Stimulated activated CD8-positive, alpha-beta memory T cell treated with anti-CD3 and anti-CD28 coated beads, Interleukin-4, amount 100 ng/mL, for 4 hours (primary cell): ENCODE measurements at places on chromosomes 12 and 14.

DNA sequence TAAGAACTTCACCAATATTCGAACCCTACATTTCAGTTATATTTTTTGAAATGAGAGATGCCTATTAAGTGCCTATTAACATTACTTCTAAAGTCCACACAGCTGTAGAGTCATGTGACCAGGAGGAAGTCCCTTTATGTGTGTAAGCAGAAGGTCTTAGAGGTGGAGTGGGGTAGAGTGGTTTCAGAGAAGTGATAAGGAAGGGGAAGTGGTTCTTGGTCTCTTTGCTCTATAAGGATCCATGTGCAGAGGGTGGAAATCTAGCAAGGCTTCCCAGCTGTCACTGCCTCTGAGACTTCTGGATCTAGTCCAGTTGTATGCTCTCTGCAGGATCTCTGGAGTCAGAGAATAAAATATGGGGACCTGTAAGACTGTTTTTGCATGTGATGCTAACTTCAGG is 673.9 kb downstream of the FLRT2 start:
- DNase-seq: no peak

GRCh38 chr12:65492998-65493912 is 214.8 kb downstream of the MSRB3 start:
- no peak for DNase-seq

DNA sequence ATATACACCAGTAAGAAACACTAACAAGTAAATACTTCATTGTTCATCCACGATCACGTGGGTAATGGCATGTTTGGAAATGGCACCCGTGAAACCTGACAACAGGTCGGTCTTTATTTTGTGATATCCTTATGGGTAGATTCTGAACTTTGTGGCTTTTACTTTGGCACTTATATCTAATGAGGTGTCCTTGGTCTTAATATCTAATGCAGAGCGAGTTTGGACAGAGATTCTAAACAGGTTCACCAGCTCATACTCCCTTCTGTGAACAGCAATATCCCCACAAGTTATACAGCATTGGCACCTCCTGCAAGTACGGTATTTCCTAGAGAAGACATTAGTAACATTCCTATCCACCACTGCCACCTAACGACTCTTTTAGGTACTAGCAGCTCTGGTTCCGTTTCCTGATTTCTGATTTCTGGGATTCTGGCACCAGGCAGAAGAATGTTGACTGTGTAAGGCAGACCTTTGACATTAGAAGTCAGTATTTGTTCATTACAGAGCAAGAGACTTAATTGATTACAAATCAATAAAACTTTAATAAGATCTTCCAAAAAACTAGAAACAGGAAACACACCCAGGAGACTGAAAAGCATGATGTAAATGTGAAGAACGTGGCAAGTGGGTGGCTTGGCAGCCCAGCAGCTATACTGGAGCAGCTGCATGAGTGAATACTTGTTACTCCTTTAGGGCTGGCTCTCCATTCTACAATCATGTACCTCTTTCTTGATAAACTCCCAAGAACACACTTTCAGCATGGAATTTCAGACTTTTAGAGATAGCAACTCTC is 2.5 kb downstream of the ANG start:
- DNase-seq: no peak

DNA sequence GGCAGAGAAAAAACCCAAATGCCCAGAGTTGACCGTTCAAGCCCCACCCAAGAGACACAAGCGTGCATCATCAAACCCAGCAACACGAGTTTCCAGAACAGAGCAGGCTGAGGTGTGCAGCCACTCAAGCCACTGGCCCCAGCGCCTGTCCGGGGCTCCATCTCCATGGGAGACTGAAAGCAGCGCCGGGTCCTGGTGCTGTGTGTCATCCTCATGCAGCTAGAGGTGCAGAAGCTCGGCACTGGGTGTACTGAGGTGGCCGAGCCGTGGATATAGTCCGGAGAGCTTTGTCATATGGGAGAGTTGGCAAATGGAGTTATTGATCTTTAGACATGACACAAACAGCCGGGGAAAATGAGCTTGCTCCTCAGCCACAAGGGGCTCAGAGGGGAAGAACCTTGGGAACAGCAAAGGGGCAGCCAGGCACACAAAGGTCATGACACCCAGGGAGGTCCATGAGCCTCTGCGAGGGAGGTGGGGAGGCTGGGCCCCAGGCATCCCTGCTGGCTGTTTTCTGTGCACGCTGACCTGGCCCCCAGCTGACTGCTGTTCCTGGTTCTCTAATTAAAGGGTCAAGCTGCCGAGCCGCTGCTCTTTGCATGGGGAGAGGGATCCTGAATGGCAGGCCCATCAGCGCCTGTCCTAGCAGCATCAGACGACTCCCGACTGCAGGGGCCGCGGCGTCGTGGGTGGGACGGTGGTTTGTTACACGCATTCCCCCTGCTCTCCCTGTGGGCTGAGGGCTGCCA is 145.4 kb upstream of the SFSWAP start:
- no peak for DNase-seq

DNA sequence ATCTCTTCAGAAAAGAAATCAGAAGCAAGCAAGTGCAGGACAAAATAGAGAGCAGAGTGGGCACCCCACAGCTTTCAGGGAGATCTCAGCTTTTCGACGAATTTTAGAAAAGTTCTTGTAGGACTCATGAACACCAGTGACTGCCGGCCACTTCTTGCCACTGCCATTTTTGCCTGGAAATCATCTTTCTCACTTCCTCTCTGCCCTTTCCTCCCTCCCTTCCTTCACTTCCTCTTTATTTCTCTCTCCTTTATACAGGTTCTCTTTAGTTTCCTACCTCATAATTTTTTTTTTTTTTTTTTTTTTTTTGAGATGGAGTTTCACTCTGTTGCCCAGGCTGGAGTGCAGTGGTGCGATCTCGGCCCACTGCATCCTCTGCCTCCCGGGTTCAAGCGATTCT is 185.6 kb downstream of the APAF1 start:
- no peak for DNase-seq

- no peak for DNase-seq
These were observed 8.7 kb downstream of the RFC5 start for GRCh38 chr12:118025168-118025567.

DNA sequence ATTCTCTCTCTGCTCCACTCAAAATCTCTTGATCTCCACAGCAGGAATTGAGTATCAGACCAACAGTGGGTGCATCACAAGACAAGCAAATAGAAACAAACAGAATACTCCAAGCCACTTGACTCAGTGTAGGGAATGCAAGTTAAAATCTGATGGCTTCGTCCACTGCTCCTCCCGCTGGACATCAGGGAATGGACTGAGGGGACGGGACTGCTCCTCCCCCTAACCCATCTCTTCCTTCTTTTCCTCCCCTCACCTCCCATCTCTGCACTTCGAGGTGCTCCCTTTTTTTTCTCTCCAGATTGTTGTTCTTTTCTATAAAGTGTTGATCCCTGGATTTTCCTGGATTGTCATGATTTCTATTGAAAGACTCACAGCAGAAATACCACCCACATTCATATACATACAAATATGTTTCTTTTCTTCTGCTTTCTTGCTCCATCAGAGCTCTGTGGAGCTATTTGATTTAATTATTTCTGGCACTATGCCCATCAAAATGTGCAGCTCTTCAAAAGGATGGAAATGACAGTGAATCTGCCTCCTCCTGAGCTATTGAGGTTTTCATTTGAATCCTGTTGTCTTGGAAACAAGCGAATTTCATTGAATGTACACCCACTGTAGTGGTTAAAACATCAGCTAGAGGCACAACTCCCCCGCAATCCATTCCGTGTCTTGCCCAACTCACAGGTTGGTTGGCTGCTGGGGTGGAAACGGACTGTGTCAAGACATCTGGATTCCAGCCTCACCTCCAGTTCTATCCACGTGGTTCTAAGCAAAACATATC is 199.7 kb downstream of the SPTSSA start:
- no peak for DNase-seq

DNA sequence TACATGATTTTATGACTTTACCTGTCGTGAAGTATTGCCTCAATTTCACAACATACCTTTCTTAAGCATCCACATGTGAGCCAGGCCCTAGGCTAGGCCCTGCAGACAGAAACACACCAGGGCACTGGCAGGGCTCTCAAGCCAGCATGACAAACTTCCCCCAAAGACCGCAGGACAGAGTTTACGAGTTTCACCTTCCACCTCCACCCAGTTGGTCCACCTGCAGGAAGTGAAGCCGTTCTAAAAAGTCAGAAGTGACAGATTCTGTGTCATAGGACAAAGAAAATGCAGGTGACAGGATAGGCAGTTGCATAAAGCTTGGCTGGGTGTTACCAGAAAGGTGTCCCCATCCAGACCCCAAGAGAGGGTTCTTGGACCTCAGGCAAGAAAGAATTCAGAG is 382.3 kb downstream of the PCNX1 start:
- no peak for DNase-seq

- DNase-seq: no peak
These were observed 11.4 kb downstream of the DLGAP5 start for GRCh38 chr14:55180006-55180405.

DNA sequence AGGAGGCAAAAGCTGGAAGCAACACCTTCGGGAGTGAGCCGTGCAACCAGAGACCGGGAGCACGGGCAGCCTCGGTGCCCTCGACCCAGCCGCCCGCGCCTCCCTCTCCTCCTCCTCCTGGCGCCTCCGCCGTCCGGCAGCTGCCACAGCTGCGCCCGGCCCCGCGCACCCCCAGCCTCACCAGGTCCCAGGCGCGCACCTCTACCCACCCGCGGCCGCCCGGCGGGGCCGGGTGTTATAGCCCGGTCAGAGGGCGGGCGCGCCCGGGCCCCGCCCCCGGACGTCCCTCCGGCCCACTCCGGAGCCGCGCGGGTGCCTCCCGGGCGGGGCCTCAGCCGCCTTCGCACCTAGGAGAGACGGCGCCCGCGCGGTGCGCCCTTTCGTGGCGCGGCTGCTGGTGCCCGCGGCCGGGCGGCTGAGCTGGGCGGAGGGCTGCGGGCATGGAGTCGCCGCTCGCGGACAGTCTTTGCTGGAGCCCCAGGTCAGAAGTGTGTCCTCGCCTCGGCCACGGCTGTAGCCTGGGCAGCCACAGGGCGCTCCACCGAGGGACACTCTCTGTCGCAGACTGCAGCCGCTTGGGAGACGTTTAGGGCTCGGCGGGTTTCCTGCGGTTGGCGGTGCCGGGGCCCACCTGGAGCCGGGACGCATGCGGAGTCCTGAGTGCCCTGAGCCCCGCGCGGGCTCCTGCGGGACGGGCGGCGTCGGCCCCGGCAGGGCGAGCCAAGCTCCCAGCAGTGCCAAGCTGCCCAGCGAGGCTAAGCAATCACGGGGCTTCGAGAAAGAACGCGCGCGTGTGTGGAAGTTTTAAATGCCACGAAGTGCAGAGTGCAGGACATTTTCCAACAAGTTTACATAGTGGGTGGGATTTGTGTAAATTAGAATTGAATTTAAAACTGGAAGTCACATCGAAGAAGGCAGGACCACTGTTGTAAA is at the start of gene CPM:
Gene CPM (minus strand): TSS at position 211 of the 933 bp plus-strand sequence. CDS start 334 bp downstream, outside the sequence.
- DNase-seq: peak; percentile 29

DNA sequence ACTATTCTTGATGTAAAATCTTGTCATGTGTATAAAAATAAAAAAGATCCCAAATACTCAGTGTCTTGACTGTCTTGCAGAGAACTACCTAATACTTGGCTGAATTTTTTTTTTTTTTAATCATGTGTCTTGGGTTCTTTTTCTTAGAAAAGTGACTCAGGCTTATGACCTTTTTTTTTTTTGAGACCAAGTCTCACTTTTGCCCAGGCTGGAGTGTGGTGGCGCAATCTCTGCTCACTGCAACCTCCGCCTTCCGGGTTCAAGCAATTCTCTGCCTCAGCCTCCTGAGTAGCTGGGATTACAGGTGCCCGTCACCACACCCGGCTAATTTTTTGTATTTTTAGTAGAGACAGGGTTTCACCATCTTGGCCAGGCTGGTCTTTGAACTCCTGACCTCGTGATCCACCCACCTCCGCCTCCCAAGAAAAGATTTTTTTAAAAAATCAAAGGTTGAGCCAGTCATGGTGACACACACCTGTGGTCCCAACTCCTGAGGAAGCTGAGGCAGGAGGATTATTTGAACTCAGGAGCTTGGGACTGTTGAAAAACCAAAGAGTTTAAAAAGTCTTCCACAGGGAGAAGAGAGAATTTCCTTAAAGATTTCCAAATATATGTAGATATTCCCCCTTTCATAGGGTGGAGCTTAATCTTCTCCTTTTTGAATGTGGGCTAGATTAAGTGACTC is 17.7 kb upstream of the TDG start:
- no peak for DNase-seq

- no peak for DNase-seq
These were observed 19.0 kb downstream of the NOC4L start for GRCh38 chr12:132163041-132163910.

- DNase-seq: no peak
These were observed 59.1 kb downstream of the ISCA2 start for GRCh38 chr14:74552623-74553022.

- DNase-seq: no peak
These were observed 170.3 kb downstream of the GRIN2B start for GRCh38 chr12:13811061-13811460.

DNA sequence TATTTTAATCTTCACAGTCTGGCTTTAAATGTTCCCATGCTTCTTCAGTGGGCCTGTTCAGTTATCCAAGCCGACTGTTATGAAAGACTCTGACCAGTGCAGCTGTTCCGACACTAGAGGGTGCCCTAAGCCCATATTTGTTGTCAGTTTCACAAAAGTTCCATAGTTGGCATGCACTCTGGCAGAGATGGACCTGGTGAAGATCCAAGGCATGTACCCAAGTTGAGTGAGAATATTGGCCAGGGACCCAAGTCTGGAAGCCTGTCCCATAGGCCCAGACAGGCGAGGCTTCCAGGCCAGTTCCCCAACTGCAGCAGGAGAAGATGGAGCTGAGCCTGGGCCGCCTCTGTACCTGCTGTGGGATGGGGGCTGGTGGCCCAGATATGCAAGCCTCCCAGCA is 27.4 kb upstream of the GUCY2C start:
- peak; percentile 32 for DNase-seq

DNA sequence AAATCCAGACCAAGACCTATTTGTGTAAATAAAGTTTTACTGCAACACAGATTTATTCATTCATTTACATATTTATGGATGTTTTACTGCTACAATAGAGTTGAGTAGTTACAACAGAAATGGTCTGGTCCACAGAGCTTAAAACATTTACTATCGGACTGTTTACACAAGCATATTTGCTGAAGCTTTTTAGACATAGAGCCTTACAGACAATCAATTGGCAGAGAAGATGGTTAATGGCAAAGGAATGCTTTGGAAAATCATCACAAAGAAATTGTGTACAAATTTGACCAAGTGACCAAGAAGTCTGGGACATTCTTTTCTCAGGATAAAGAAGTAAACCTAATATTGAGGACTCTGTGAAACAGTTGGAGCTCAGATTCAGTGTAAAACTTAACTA is 504.3 kb downstream of the SLC16A7 start:
- no peak for DNase-seq

DNA sequence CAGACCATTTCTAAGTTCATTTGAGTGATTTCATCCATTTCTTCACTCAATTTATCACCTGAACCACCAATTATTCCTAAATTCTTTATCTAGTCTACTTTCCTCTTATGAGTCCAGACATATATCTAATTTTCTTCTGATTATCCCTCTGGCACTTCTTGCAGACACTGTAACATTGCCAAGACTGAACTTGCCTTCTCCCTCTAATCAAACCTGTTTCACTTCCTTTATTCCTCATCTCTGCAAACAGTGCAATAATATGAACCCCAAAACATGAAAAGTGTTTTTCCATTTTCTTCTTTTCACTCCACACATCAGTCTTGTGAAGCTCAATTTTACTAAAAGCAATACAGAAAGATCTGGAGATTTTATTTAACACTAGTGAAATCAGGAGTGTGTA is 37.8 kb upstream of the PTPRQ start:
- no peak for DNase-seq
